ENCODE measurements at places on chromosomes 16 and 17.
A peak's percentile ranks its signal among the peaks of the same experiment; 100 is the strongest.

DNA sequence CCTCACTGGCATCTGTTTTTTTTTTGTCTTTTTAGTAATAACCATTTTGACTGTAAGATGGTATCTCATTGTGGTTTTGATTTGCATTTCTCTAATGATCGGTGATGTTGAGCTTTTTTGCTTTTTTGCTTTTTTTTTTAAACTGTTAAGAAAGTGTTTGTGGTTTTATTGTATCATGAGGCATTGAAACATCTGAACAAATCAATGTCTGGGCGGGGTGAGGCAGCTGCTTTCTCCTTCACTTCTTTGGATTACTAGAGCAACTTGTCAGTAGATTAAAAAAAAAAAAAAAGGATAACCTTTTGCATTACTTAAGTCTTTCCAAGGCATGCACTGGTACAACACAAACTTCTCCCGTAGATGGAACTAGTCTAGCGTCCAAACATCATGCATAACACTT is 191.7 kb downstream of the CEP112 start:
- DNase-seq, result no peak

GRCh38 chr17:4249452-4250029 is 14.2 kb downstream of the ANKFY1 start:
- DNase-seq, result no peak

GRCh38 chr16:57589374-57589773 is 39.1 kb upstream of the ADGRG1 start:
- no peak for DNase-seq

- no peak for DNase-seq
These were observed 2.3 kb downstream of the NUP85 start for GRCh38 chr17:75207760-75208159.

GRCh38 chr16:70805787-70806186 is 4.8 kb upstream of the VAC14 start:
- DNase-seq, result no peak

- DNase-seq, result no peak
These were observed 34.7 kb upstream of the KCNJ16 start for GRCh38 chr17:70040336-70040735.

GRCh38 chr17:43897831-43898230 is 9.5 kb downstream of the MPP2 start:
- no peak for DNase-seq

GRCh38 chr16:50209546-50210265 is 56.6 kb downstream of the TENT4B start:
- DNase-seq, result no peak

DNA sequence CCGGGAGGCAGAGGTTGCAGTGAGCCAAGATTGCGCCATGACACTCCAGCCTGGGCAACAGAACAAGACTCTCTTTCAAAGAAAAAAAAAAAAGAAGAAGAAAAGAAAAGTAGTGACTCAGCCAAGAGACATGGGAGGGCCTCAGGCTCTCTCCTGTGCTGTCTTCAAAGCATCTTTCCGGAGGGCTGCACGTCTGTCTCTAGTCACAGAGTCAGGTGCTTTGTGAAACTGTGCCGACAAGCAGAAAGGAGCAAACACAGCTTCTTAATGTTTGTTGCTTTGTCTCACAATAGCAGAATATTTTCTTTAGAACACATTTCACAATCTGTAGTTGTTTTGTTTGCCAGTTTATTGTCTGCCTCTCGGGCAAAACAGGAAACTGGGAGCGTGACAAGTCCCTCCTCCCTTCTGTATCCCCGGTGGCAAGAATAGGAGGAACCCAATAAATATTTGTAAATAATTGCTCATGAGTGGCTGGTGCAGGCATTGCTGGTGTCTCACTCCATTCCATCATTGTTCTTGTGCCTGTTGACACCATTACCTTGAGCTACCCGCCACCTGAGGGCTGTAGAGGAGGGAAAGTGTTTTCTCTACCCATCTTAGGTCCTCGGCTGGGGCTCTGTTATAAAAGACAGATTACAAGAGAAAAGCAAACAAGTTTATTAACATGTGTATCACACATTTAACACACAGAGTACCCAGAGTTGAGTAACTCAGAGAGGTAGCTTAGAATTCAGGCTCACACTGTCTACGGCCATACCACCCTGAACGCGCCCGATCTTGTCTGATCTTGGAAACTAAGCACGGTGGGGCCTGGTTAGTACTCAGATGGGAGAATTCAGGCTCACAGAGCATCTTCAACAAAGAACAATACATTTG is 5.5 kb downstream of the GAST start:
- no peak for DNase-seq

GRCh38 chr16:10681310-10682308 is 13.1 kb downstream of the TEKT5 start:
- no peak for DNase-seq

- DNase-seq, result no peak
These were observed 14.4 kb downstream of the KIF2B start for GRCh38 chr17:53837131-53837530.

DNA sequence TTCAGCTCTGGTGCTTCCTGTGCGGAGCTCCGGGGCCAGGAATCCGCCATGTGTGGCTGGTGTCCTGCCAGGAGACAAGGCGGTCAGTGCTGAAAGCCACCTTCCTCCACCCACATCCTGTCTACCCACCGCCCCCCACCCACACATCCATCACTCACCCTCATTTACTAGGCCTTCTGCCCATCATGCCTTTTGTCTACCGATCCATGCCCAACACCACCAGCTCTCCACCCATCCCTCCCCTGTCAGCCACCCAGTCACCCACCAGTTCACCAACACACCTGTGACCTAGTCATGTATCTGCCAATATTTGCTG is 241.4 kb downstream of the KATNIP start:
- DNase-seq, result no peak

DNA sequence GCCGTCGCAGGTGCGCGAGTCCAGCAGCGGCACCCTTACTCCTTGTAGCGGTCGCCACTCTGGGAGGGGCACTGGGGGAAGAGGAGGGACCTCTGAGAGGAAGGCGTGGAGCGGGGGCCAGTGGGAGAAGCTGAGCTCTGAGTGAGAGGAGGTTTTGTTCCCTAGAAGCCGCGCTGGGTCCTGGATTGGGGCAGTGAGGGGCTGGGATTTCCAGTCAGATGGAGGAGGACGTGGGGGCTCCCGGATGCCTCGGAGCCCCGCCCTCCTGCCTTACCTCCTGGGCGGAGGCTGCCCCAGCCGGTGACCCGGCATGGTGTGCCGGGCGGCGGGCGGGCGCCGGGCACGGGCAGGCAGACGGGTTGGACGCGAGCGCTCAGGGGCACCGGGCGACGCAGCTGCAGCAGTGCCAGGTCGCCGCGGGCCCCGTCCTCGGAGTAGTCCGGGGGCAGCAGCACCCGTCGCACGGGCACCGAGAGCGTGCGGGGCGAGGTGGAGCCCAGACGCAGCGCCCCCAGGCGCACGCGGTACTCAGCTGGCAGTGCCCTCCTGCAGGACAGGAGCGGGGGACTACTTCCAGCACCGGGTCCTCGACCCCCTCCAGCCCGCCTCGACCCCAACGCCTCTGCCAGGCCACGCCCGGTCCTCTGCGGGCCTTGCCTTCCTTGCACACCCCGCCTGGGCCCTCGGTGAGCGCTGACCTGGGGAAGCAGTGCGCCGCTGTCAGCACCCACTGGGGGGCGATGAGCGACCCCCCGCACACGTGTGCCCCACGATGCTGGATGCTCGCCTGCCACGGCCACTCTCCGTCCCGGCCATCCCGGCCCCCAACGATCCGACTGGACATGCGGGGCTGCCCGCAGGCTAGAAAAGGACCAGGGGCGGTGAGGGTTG is 2.0 kb downstream of the PRSS33 start:
- peak; percentile 56 for DNase-seq

DNA sequence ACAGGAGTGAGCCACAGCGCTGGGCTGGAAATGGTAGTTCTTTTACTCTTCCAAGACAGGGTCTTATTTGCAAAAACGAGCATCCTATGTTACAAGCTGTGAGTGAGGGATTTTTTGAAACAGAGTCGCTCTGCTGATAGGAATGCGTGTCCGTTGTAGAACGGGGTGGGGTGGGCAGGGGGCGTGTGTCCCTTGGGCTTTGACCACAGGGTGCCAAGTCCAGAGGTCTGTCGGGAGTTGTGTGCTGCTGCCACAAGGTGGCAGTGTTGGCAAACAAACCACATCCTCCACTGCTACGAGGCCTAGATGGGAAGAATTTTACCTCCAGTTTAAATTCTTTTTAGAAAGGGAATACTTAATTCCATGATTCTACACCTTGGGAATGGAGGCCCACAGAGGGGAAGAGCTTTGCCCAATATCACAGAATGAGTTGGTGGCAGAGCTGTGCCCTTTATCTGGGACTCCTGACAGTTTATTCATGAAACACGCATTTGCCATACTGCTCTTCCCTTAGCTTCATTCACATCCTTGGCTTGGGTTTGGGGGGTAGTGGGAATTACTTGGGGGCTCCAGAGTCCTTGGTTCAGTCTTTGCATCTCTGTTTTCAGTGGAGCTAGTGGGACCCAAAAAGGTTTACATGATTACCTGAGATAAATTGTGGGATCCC is 30.6 kb upstream of the ETV4 start:
- DNase-seq, result peak; percentile 48

GRCh38 chr16:28261942-28262341 is 30.4 kb upstream of the SBK1 start:
- DNase-seq, result no peak

DNA sequence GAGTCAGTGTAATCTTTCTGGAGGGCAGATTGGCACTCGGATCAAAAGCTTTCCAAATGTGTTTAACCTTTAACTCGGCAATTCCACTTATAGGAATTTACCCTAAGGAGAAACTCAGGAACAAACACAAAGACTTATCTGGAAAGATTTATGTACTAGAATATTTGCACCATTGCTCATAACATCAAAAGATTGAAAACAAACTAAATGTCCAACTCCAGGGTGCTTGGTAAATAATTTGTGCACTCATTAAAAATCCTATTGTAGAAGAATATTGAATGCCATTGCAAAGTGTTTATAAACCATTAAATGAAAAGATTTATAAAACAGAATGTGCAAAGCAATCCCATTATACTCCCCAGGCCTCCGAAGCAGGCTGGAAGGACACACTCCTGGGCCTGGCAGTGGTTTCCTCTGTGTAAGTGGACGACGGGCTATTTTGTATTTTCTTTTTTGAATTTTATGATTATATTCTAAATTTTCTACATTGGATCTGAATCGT is 18.7 kb upstream of the RBFOX3 start:
- DNase-seq, result no peak

- no peak for DNase-seq
These were observed 16.8 kb downstream of the PRPSAP1 start for GRCh38 chr17:76336756-76337412.

DNA sequence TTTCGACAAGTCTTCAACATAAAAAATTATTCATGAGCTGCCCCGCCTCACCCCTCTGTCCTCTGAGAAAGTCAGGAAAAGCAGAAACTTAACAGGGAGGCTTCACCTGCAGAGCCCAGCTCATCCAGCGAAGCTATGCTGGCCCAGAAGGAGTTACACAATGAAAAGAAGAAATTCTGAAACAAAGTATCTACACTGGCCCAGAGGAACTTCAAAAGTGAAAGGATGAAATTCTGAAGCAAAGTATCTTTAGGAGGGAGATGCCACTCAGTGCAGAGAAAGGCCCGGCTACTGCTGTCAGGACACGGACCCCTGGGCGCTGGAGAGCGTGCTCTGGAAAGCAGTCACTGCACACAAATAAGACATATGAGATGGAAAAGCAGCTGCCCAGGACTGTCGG is 1.6 kb downstream of the GALNS start:
- DNase-seq, result no peak

DNA sequence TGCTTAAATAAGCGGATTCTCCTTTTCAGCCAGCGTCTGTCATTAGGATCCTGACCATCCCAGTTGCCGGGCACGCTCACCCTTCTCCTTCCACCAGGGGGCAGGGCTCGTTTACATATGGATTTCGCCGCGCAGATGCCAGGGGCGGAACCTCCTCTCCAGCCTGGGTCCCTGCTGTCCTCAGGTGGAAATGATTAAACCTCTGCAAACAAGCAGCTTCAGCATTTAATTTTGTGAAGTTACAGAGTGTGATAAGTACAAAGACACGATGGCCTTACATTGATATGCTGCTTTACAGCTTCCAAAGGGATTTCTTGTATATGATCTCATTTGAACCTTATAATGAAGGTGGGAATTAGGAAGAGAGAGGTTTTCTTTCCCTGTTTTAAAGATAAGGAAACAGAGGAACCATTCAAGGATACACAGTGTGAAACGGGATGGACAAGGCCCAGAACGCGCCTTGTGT is 3.9 kb upstream of the KRT28 start:
- peak; percentile 77 for DNase-seq

- no peak for DNase-seq
These were observed 39.9 kb upstream of the LONP2 start for GRCh38 chr16:48203974-48204824.

DNA sequence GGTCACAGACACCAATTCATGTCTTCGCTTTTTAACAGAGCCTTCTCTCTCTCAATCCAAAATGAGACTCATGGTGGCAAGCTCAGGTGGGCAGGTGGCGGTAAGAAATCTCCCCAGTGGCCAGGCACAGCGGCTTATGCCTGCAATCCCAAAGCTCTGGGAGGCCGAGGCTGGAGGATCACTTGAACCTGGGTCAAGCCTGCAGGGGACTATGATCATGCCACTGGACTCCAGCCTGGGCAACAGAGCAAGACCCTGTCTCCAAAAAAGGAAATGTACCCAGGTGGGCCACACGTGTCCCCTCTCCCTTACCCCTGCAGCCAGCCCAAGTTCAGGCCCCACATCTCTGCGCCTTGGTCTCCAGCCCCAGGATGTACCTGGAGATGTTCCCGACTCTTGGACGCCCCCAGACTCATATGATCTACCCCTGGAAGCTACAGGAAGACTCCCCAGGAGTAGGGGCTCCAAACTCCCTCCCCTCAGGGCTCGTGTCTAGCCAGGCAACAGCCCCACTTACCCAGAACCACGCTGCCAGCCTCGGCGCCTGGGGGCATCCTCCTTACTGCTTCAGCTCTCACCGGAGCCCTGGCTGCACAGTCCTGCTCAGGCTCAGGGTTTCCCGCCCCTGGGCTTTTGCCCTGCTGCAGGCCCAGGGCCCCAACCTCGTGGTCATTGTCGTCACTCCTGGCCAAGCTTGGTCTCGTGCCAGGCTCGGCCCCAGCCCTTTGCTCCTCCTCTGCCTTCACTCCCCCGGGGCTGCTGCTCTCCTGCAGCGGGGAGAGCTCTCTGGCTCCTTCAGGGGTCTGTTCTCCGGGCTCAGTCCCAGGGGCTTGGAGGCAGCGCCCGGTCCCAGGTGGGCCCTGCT is 16.2 kb downstream of the MYLK3 start:
- DNase-seq, result no peak

DNA sequence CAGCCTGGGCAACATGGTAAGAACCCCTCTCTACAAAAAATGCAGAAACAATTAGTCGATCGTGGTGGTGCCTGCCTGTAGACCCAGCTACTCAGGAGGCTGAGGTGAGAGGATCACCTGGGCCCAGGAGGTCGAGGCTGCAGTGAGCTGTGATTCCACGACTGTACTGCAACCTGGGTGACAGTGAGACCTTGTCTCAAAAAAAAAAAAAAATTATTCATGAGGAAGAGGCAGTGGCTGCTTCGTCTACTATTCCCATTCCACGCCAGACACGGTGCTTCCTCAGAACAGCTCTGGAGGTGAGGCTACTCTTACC is 52.2 kb upstream of the GSE1 start:
- DNase-seq, result no peak

GRCh38 chr17:29342158-29342765 is 47.9 kb upstream of the TAOK1 start:
- DNase-seq, result no peak

GRCh38 chr16:72262711-72263110 is 90.8 kb upstream of the PMFBP1 start:
- DNase-seq, result no peak

Data from stimulated activated CD4-positive, alpha-beta T cell treated with anti-CD3 and anti-CD28 coated beads, TNF-alpha, amount 100 ng/mL, for 24 hours (primary cell).